NCI-H187 treated with DMSO at 0.1 percent for 48 hours (cell line): ENCODE measurements at places on chromosomes 1 and 21.

DNA sequence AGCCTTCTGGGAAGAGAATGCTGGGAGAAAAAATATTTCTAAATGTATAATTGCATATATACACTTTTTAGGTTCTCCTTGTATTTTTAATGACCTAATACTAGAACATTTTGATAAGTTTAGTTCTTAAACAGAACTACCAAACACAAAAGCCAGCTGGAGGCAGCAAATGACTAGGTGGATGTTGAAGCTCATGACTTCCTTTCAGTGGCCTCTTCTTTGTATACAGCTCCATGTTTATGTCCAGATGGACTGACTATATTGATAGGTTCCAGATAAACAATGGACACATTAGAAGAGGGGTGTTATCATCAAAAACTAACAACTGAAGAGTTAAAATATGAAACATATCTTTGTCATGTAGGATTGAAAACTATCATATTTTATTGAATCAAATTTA, 52.5 kb downstream of the LRRC8D start:
- DNase-seq, result no peak

GRCh38 chr1:172431204-172431603, 10.7 kb downstream of the C1orf105 start:
- DNase-seq, result no peak

- DNase-seq, result no peak
Measured at GRCh38 chr1:202131956-202132821, 9.5 kb downstream of the GPR37L1 start.

- no peak for DNase-seq
Measured at GRCh38 chr1:38139738-38140487, 93.3 kb upstream of the POU3F1 start.

DNA sequence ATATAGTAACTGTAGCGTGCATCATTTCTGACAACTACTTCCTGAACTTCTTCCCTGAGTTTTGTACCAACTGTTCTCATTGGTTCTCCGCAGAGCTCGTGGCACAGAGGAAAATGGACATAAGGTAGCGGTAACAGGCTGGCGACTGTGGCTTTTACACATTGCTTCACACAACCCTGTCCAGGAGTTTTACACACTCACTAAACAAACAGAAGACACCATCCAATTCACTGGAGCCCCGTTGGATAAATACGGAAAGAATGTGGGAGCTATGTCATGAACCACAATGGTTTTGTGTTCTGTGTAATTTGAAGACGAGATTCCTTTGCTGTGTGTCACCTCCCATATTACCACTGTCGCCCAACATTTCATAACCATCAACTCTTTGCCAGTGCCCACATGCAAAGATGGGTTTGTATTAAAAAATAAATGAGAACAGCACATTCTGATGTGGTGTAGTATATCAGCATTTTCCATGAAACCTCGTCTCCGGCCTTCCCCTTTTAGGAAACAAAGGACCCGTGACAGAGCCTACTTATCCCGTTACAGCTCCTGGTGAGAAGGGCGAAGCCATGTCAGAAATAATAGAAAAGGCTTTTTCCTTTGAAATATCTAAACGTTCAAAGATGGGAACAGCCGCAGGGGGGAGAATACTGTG, 47.4 kb upstream of the ENAH start:
- no peak for DNase-seq

DNA sequence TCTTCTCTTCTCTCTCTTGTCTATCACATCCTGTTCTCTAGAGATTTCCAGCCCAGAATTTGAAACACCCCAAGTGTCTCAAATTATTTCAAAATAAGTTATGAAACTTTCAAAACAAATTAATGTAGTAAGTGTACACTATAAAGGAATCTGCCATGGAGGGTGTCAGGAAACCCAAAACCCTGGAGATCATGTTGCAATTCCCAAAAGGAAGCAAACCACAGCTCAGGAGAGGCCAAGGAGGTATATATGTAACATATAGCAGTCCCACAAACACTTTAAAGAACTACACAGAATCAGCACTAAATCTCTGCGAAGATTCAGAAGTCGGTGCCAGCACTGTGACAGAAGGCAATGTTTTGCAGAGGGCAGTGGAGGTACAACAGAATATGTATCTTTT, 26.6 kb downstream of the PTPN14 start:
- DNase-seq, result no peak

DNA sequence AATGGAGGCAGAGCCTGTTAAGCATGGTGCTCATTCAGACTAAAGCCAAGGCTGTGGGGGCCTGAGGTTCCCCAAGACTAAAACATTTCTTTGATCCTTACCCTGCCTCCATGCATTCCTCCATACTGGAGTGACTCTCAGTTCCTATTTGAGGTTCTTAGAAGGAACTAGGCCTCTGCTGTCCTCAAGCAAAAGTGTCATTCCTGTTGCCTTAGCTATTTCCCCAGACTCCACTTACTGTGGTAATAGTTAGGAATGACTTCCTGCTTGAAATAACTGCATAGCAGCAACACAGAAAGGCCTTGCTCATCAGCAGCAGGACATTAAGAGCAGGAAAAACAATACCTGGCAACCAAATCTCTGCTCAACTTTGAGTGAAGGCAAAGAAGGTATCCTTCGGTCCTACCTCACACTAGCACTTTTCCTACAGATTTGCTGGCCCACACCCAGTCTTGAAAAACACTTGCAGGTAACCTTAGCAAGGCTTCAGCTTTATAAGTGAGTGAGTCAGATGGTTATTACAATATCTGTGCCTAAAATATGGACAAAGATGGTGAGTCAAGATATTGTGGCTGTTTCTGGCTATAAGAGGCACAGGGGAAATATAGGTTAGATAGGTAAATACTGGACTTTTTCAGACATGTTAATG, 14.8 kb downstream of the LRRC41 start:
- no peak for DNase-seq

- no peak for DNase-seq
Measured at GRCh38 chr1:225567789-225568188, 85.1 kb downstream of the ENAH start.

DNA sequence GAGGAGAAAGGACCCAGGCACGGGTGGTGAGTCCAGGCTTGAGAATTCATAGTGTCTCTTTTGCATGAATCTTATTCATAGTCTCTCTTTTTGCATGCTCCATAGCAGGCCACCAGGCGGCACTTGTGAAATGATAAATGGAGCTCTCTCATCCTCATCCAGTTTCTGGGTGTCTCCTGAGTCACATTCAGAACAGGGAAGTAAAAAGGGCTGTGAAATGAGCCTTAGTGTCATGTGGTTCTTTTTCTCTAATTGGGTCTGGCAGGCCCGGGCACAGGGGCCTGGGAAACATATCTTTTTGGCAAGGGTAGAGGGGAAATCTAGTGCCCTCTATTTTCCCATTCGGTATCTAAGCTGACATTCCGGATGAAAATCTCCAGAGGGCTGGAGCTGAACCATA, 19.1 kb upstream of the NCF2 start:
- no peak for DNase-seq

DNA sequence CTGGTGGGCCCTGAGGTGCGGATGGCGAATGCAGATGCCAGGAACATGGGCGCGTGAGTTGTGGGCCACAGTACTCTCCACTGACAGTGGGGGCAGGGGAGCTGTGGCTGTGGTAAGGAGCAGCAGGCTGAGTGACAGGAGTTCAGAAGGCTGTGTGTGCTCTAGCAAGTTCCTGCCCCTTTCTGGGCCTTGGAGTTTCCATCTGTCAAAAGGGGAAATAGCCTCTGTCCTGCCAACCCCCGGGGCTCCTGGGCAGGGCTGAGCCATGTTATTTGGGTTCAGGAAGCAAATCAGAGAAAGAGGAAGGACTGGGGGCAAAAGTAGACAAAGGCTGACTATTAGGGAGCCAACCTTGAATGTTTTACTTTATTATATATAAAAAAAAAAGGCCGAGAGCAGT, 19.5 kb upstream of the MFN2 start:
- DNase-seq, result no peak

DNA sequence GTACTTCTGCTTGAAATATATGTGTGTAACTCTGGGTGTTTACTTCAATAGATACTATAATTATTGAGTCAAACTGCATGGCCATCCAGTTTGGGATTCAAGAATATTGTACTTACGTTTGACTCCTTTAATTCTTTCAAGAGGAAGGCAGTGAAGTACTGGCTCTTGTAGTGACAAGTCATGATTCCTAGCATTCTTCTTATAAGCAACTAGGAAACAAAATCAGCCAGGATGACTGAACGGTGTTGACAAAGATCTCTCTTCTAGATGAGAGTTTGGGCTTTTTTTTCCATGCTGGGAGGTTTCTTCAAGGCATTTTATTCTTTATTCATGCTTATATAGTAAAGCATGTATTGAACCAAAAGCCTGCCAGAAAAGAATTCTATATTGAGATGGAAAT, 58.3 kb downstream of the CLEC20A start:
- no peak for DNase-seq
